HEK293T (cell line): ENCODE measurements at places on chromosomes 7 and 10.

- no peak for DNase-seq
Observed at GRCh38 chr10:49395741-49396665, at the start of gene DRGX. DRGX (minus strand) TSS chr10:49396089; CDS start chr10:49395440, 649 bp downstream.

GRCh38 chr10:100612601-100613595 lies 77.2 kb downstream of the HIF1AN start:
- DNase-seq, result peak; percentile 3

GRCh38 chr7:133478591-133479135 lies 225.8 kb downstream of the EXOC4 start:
- no peak for DNase-seq

- no peak for DNase-seq
Observed at GRCh38 chr7:116679500-116679899, 7.5 kb downstream of the MET start.

DNA sequence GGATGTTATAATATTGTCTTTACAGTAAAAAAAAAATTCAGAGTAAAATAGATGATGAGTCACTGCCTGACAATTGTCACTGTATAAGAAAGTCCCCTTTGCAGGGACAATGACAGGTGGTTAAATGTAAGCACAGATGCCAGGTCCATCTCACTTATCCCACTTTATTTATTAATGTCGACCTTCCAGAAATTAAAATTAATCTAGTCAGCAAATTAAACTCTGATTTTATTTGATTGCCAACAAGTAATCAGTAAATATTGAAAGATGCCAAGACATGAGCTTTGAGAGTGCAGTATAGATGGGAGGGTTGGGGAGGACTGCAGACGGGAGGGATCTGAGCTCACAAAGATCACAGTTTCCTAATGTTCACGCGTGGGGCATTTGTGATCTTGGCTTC lies 50.9 kb downstream of the CPXM2 start:
- no peak for DNase-seq

DNA sequence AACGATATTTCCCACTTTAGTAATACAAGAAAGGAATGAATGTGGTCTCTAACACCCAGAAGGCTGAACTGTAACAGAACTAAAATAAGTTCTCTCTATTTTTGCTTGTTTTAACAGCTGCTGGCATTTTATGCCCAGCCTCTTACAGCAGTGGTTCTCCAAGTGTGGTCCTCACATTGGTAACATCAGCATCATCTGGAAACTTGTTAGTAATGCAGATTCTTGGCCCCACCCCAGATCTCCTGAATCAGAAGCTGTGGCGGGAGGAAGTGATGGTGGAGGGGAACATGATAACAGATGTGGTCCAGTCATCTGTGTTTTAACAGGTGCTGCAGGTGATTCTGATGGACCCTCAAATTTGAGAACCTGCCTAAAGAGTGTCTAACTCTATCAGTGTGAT lies 170.1 kb downstream of the TMEM26 start:
- DNase-seq, result no peak

- no peak for DNase-seq
Observed at GRCh38 chr7:92158660-92159575, 20.0 kb downstream of the LRRD1 start.

DNA sequence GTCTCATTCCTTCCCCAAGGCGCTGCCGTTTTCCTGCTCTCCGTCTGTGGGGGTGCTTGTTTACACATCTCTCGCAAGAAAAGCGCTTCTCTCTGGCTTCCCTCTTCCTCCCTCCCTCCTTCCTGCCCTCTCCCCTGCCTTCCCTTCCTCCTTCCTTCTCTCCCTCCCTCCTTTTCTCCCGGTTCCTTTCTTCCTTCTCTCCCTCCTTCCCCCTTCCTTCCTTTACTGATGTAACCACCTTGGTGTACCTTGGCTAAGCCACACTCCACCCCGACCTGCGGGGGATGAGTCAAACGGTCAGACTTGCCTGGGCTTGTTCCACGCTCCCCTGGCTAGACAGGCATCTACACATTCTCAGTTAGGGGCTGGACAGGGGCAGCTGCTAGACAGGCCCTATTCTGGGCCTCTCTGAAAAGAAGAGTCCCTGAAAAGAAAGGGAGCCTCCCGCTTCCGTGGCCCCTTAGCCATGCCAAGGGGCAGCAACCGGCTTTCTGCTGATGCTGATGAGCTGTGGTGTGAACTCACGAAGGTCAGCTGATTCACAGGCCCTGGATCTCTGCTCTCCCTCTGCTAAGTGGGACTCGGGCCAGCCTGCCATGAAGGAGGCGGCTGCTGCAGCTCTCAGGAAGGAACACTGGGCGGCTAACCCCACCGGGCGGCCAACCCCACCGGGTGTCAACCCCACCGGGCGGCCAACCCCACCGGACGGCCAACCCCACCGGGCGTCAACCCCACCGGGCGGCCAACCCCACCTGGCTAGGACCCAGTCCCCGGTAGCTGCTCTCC lies 216.8 kb downstream of the TCERG1L start:
- no peak for DNase-seq
